Activated T-helper 2 cell treated with anti-CD3 and anti-CD28 coated beads, Interferon-gamma antibody, Interleukin-2, Interleukin-4, amounts not matched to agents 10 μg/mL and 5 μg/mL and 100 μg/mL, durations not matched to agents 14 hours and 24 hours and 36 hours (primary cell): ENCODE measurements at places on chromosomes 16 and 17. TPM values are rescaled to one million over a fixed set of nuclear protein-coding genes. Genes with fewer than 3 reads are reported as not detected.
A peak's percentile ranks its signal among the peaks of the same experiment; 100 is the strongest.

DNA sequence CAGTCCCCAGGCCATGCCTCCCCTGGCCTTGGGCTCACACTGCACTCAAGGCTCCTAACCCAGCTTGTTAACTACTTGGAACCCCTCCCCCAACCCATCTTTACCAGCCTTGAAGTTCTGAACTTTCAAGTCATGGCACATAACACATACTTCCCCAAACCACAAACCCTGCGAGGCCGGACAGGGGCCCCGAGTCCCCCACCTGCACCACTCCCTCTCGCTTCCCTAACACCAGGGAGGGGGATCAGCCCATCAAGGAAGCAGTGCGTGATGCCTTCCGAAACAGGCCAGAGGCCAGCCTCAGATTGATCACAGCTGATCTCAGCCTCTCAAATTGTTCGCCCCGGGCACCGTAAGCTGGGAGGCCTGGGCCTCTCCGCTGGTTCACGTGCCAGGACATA lies 3.0 kb upstream of the NLRC3 start:
- DNase-seq: no peak

GRCh38 chr16:46730801-46731690 lies 17.1 kb downstream of the MYLK3 start:
- DNase-seq: no peak

GRCh38 chr16:11949527-11949926 lies 7.7 kb upstream of the NPIPB2 start:
- DNase-seq: no peak

GRCh38 chr17:65158041-65158440 lies 20.9 kb downstream of the RGS9 start:
- DNase-seq: no peak

DNA sequence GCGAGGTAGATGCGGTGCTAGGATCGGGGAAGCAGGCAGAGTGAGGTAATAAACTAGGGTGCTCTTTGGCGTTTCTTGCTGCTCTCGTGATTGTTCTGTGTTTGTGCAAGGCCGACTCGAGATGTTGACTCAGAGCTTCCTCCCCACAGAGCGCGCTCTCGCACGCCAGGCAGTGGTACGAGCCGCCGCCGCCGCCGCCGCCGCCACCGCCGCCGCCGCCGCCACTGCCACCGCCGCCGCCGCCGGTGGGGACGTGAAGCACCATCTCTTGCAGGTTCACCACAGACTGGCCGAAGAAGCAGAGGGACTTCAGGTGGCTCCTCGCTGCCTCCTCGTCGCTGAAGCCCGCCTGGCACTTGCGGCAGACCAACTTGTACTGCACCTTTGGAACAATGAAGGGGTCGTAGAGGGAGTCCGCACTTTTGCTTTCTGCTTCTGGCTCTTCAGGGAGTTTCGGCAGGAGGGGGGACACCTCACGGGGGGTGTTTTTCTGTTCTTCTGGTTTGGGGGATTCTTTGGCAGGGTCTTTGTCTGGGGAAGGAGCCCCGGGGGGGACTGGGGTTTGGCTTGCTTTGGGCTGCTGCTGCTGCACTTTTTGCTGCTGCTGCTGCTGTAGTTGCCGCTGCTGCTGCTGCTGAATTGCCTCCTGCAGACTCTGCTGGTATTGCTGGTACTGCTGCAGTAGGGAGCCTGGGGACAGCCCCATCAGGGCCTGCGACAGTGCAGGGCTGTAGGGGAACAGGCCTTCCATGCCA lies 260.2 kb downstream of the ZFHX3 start:
- DNase-seq: peak; percentile 63

GRCh38 chr17:27498615-27499309 lies 42.5 kb downstream of the KSR1 start:
- no peak for DNase-seq

DNA sequence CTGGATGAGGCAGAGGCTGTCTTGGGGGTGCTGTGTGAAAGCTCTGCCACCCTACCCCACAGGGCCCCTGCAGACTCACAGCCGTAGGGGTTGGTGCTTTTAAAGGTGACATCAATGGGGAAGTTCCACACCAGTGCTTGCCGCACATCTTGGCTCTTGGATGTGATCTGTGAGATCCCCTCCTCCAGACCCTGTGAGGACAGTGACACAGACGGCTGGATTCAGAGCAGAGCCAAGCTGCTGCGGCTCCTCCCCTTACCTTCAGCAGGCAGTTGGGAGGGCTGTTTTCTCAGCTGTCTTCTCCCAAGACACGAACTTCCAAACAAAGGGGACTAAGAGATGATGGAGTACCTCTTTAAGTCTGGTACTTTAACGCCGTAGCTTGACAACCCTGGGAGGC lies 4.8 kb downstream of the B9D1 start:
- DNase-seq: no peak

DNA sequence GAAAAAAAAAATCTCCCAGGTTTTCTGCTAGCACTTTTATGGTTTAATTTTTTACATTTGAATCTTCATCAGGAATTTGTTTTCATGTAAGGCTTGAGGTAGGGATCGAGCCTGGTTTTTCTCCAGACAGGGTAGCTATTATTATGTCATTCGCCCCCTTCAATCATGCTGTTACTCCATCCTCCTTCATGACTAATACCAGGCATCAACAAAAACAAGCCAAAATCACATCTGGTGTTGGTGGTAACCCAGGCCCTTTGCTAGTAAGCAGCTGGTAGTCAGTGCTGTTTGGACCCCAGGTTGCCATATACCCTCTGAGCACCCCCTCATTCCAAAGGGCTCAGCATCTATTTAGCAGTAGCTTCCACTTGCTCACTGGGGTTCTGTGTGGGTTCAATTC lies 29.5 kb downstream of the DRC3 start:
- no peak for DNase-seq

GRCh38 chr16:54722210-54722676 lies 208.4 kb upstream of the IRX5 start:
- DNase-seq: no peak

GRCh38 chr17:81665205-81666091 lies 957 bp downstream of the OXLD1 start:
- peak; percentile 33 for DNase-seq

GRCh38 chr17:77616254-77616731 lies 342.2 kb upstream of the TNRC6C start:
- DNase-seq: no peak

- DNase-seq: no peak
Observed at GRCh38 chr17:81027038-81027437, 7.9 kb upstream of the BAIAP2 start.

DNA sequence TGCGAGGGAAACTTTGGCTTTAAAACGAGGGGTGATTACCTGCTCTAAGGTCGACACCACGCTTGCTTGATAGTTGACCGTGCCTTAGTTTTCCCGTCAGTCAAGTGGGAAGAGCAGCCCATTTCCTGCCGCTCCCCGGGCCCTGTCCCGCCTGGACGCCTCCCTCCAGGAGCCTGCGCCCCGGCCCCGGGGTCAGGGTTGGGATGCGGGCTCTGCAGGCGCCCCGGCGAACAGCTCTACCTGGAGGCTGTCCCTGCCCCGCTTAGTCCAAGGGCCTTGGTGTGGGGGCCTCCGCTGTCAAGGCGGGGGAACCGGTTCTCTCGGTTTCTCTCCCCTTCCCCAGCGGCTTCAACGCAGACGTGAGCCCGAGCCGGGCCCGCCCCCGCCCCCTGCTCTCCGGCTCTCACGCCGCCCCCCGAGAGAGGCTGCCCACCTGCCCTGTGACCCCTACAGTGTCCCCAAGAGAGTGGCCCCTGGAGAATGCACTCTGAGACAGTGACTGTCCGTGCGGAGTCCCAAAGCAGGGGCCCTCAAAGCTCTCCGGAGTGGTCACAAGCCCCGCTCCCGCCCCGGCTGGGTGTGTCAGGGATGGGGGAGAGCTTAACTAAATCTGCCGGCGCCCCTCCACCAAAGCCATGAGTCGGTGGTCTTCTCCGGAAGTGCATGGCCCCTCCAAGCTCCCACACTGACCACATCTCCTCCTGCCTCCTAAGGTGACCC lies 117.4 kb upstream of the SMURF2 start:
- no peak for DNase-seq

GRCh38 chr16:89507214-89507833 lies 879 bp upstream of the SPG7 start:
- DNase-seq: no peak

DNA sequence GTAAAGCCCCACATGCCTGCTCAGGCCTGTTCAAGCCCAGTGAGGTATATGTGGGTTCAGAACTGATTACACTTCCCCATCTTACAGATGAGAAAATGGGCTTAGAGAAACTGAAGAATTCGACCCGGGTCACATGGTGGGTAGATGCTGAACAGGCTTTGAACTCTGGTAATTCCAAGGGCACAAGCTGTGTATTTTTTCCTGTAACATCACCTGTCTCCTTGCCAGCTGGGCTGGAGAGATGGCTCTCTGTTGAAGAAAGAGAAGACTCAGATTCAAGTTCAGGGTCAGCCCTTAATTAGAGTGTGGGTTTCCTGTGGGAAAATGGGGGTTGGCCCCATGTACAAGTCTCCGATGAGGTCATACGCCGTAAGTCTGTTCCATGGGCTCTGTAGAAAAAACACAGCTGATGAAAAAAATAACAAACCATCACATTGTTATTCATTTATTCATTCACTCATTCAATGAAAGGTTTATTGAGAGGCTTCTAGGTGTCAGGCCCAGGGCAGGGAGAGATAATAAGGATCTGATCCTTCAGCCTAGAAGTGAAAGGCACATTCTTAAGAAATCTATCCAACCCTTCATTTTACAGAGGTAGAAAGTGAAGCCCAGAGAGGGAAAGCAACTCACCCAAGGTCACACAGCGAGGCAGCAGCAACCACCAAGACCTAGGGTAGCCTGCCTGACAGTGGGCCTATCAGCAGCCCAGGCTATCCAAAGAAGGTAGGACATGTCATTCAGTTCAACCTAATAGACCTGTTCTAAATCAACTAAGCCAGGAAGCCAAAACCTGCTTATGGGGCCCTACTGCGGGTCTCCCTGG lies 482.8 kb downstream of the SOX9 start:
- no peak for DNase-seq

DNA sequence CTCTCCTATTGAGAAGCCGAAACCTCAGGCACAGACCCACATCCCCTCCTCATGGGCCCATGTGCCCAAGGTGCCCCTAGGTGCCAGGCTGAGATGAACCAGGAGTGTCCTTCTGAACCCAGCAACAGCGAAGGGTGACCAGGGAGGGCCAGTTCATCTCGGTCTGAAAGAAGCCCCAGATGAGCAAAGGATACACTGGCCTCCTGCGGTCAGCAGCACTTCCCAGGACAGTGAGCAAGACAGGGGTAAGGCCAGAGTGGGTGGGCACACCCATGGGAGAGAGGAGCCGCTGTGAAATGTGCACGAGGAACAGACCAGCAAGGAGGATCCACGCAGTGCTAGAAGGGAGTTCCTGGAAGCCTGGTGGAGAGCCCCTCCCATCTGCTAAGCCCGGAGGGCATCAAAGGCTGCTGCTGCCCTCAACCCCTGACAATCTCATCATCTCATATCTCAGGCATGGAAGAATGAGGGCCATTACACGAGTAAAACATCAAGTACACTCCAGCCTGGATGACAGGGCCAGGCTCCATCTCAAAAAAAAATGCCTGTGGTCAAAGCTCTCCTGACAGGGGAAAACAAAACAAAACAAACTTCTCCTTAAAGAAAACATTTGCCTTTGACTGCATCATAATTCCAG lies 3.3 kb upstream of the HBZ start:
- no peak for DNase-seq

DNA sequence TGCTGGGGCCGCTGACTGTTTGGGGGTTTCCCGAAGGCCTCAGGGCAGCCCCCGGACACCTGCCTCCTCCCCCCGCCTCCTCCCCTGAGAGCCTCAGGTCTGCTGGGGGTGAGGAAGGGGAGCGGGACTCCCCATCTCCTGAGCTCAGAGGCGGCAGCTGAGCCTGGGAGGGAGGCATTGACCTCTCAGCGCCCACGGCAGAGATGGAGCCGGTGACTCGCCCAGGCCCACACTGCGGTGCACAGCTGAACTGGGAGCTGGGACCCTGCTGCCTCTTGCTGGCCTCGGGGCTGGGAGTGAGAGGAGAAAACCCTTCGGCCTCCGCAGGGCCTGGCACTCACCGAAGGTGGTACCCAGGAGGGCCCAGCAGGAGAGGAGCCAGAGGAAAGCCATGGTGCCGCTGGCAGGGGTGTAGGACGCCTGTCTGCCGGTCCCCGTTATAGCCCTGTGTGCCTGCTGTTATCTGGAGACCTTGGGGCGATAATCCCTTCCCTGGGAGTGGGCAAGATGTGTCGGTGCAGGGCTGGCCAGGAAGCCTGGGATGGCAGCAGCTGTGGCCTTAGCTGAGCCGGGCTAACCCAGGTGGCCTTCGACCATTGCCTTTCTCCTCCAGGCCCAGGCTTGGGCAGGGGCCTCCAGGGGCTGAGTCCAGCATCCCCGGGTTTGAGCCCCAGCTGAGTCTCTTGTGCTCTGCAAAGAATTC lies at the start of gene CTRB2:
Gene CTRB2 (minus strand): TSS at position 413 of the 703 bp plus-strand sequence. CDS start 20 bp downstream, at position 393.
- DNase-seq: no peak

DNA sequence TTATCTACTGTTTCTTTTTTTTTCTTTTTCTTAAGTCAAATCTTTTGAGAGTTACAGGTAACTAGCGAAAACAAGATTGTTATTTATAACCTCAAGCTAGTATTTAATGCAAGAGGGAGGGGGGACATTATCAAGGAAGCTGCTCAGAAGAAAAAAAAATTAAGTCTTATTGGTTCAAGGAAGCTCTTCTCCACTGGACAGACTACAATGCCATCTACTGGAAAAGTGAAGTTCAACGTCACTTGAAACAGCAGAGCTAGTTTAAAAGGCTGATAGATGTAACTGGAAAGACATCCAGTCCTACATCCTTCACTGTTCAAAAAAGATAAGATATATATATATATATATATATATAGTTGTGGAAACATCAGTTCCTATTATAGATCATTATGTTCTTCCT lies 418.0 kb upstream of the PSMD7 start:
- DNase-seq: no peak

- peak; percentile 97 for DNase-seq
Observed at GRCh38 chr16:3123986-3124886, 10.6 kb upstream of the ZNF213 start.

DNA sequence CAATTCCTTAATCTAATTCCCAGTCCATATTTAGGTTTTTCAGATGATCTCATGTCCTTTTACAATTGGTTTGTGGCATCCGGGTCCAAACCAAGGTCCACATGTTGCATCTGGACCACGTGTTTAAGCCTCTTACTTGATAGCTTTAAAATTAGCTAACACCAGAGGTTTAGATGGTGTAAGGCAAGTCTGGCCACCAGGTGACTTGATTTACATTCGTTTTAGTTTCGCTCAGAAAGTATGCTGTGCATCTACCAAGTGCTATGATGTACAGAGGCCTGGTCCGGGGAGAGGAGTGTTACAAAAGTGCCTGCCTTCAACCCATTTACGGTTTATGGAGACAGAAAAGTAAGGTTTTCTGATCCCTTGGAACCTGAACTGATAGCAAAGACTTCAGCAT lies 878 bp upstream of the DNAJA2 start:
- peak; percentile 16 for DNase-seq

DNA sequence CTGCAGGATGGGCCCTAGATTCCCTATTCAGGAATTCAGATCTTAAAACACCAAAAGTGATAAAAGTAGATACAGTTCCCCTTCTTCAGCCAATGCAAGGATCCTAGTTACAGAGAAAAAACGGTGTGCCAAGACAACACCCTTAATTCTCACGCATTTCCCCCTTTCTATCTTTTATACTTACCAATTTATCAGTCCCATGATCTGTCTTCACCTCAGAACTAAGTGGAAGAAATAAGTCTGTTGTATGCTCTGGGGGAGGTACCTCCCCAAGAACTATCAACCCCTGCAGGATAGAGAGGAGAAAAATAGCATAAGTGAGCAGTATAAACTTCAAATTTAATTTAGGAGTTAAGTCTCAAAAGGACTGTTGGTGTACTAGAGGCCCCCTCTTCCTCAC lies 83.2 kb downstream of the STH start:
- DNase-seq: no peak

ACSM5 gene
- total RNA-seq: not detected in 2 replicates

SGCA gene
- 0.41 and 0.48 TPM in 2 replicates for total RNA-seq

ABAT gene
- 22.5 and 24.2 TPM in 2 replicates for total RNA-seq

ADPRM gene
- 10.3 and 10.5 TPM in 2 replicates for total RNA-seq

CD300LB gene
- total RNA-seq: not detected in 2 replicates

CYGB gene
- total RNA-seq: not detected in 2 replicates

QRICH2 gene
- total RNA-seq: 1.7 and 2.1 TPM in 2 replicates
